ENCODE measurements at places on chromosomes 6 and 20. TPM values are rescaled to one million over a fixed set of nuclear protein-coding genes. Genes with fewer than 3 reads are reported as not detected.

DNA sequence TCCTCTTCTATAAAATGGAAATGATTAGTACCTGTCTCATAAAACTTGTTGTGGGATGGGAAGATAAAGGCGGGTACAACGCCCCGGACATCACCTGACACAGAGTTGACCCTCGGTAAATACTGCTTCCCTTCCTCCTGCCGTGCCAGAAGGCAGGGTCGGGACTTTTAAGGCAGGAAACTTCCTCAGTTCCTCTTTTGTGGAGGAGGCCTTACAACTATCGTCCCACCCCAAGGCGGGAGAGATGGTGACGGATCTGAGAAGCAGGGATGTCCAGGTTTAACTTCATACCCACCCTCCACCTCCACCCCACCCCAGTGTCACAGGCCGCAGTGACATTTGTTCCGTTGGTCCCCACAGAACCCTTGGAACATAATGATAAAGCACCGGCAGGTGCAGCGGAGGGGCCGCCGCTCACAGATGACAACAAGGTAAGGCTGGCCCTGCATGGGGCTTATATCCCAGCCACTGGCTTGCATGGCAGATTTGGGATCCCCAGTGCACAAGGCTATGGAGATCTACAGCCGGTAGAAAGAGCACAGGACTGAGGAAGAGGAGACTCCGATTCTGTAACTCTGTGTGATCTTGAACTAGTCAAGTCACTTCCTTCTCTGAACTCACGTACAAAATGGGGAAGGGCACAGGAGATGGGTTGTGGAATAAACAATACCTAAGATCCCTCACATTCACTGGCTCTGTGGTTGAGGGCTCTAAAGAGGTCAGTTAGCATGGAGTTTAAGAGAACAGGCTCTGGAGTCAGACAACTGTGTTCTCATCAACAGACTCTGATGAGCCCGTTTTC is 764 bp downstream of the DNTTIP1 start:
- no peak for DNase-seq

PTPN1 gene
- 12.5 TPM for total RNA-seq

DNA sequence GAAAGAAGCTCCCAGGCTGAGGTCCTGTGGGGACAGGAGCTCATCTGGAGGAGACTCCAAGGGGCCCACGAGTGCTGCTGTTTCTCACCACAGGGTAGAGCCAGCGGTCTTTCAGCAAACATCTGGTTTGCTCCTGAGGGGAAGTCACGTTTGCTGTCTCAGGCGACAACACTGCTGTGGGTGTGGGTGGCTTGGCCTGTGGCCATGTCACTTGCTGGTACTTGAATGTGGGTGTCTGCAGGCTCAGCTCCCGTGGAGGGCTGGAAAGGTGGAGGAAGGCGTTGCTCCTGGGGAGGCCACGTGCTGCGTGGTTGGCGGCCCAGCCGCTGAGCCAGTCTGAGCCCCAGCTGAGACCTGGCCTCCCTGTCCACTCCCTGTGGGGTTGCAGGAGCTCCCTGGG is 52.8 kb upstream of the MPC1 start:
- peak; percentile 46 for DNase-seq

DNA sequence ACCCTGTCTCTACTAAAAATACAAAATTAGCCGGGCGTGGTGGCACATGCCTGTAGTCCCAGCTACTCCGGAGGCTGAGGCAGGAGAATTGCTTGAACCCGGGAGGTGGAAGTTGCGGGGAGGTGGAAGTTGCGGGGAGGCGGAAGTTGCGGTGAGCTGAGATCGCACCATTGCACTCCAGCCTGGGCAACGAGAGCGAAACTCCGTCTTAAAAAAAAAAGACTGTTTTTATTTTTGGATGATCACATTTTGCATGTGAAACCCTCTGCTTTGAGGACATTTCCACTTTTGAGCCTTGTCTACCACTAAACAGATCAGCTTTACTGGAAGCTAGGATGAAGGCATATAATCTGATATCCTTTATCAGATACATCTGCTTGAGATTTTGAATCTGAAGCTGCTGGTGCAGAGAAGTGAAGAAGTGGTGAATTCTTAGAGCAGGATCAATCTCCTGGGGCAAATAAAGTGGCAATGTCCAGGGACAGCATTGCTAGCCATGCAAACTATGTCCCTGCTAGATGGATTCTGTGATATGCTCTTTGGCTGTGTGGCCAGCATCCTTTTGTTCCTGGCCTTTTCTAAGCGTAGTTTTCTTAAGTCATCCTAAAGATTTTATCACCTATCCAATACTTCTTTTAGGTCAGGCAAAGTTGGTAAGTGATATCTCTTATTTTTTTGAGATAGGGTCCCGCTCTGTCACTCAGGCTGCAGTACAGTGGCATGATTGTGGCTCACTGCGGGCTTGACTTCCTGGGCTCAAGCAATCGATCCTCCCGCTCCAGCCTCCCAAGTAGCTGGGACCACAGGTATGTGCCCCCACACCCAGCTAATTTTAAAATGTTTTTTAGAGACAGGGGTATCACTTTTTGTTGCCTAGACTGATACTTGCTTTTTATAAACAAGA is 23.3 kb downstream of the RBL1 start:
- no peak for DNase-seq

DNA sequence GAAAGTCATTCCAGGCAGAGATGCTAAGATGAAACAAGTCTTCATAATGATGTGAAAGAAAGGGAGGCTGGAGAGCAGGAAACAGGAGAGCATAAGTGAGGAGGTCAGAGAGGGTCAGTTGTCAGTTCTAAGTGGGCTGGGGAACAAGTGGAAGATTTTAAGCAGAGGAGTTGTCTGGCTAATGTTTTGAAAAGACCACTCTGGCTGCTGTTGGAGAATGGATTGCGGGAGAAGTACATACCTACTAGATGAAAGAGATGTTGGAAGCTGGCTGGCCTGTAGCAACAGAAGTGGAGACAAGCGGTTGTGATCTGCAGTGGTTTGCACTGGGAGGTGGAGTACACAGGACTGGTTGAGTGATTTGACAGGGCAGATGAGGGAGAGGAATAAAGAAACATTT is 10.1 kb downstream of the SLC35F1 start:
- no peak for DNase-seq

NFATC2 gene
- 3.8 TPM for total RNA-seq

- DNase-seq = no peak
These were observed 25.7 kb downstream of the NTSR1 start for GRCh38 chr20:62734326-62734725.

GRCh38 chr6:40308533-40309306 is 278.4 kb downstream of the LRFN2 start:
- DNase-seq = peak; percentile 57

- no peak for DNase-seq
These were observed 161.7 kb downstream of the DTNBP1 start for GRCh38 chr6:15500901-15501825.

- peak; percentile 47 for DNase-seq
These were observed 246.7 kb upstream of the MARCKS start for GRCh38 chr6:113610377-113610988.

KCNS1 gene
- 0.04 TPM for total RNA-seq

DNA sequence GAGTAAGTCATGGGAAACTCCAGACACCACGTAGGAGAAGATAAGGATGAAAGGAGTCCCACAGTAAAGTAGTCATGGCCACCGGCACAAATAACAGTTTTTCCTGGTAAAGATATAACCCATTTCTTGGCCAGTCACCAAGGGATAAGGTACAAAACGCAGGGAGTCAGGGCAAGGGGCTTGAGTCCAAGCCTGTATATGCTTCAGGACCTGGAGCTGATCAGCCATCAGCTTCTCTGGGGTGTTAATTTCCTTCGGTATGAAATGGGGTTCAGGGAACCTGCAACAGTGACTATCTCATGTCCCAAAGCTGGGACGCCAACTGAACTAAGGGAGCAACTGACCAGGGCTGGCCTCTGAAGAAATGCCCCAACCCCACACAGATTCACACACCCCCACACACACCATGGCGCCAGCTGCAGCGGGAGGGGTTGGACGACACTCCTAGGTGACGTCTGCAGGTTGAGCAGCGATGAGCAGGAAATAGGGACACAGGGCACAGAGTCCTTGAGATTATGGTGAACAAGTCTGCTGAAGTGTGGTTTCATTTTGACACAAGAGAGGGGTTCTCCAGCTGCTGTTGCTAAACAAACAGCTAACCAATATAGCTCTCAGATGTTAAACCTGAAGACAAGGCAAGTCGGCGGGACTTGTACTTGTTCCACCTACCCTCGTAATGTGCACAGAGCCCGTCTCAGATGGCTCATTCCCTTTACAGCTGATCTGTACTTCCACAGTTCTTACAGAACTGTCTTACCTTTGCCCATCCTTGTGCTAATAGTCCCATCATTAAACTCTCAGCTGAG is 7.4 kb upstream of the ADTRP start:
- no peak for DNase-seq

- no peak for DNase-seq
These were observed 42.3 kb upstream of the NR2E1 start for GRCh38 chr6:108123481-108123929.

DNA sequence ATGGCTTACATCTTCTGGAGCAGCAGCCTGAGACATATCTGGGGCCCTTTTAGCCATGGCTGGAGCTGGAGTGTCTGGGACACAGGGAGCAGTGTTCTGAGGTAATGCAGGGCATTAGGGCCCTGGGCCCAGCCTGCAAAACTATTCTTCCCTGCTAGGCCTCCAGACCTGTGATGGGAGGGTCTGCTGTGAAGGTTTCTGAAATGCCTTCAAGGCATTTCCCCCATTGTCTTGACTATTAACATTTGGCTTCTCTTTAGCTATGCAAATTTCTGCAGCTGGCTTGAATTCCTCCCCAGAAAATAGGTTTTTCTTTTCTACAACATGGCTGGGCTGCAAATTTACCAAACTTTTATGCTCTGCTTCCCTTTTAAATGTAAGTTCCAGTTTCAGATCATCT is 61.5 kb downstream of the EDN1 start:
- DNase-seq = no peak

- peak; percentile 93 for DNase-seq
These were observed 31.4 kb upstream of the MARCKS start for GRCh38 chr6:113825781-113826180.

GRCh38 chr6:72739368-72739779 is 117.5 kb downstream of the KCNQ5 start:
- no peak for DNase-seq

- no peak for DNase-seq
These were observed 511.8 kb downstream of the LMBRD1 start for GRCh38 chr6:69285054-69285453.

LY6G6D gene
- total RNA-seq = 0.58 TPM

- no peak for DNase-seq
These were observed 13.9 kb downstream of the HAO1 start for GRCh38 chr20:7926323-7926722.

- no peak for DNase-seq
These were observed 77.8 kb downstream of the TFAP2C start for GRCh38 chr20:56706867-56707360.

DNA sequence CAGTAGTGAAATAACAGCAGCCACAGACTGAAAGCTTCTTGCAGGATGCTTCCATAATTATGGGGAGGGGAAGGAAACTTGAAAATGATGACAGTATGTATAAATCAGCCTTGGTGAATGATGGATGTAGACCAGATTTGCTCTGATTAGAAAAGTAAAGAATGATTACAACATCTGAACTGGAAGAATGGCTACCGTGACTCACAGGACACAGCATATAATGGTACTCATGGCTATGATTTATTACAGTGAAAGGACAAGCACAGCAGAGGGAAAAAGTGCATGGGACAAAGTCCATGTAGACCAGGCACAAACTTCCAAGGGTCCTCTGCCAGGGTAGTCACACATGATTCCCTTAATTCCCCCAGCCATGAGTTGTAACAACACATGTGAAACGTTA is 70.7 kb upstream of the POPDC3 start:
- no peak for DNase-seq

All from muscle of leg (tissue), 16 donors.